Testis (tissue), 5 donors: ENCODE measurements at places on chromosomes 7 and 10. TPM values are rescaled to one million over a fixed set of nuclear protein-coding genes. Genes with fewer than 3 reads are reported as not detected.

GOLGA7B gene
- polyA plus RNA-seq: 1.3 TPM

PTF1A gene
- 4.9 TPM for polyA plus RNA-seq

SNX10 gene
- polyA plus RNA-seq: 6.3 TPM

POLR2J2 gene
- 1.4 TPM for polyA plus RNA-seq

CDNF gene
- polyA plus RNA-seq: 46.7 TPM

GIMAP5 gene
- 13.6 TPM for polyA plus RNA-seq

AUTS2 gene
- 21.3 TPM for polyA plus RNA-seq

CALML5 gene
- polyA plus RNA-seq: not detected

SAP25 gene
- polyA plus RNA-seq: 30.3 TPM

KEL gene
- polyA plus RNA-seq: 52.1 TPM

HABP2 gene
- polyA plus RNA-seq: 1.9 TPM

FAM171A1 gene
- 9.2 TPM for polyA plus RNA-seq

HSPA12A gene
- 20.9 TPM for polyA plus RNA-seq

DNA sequence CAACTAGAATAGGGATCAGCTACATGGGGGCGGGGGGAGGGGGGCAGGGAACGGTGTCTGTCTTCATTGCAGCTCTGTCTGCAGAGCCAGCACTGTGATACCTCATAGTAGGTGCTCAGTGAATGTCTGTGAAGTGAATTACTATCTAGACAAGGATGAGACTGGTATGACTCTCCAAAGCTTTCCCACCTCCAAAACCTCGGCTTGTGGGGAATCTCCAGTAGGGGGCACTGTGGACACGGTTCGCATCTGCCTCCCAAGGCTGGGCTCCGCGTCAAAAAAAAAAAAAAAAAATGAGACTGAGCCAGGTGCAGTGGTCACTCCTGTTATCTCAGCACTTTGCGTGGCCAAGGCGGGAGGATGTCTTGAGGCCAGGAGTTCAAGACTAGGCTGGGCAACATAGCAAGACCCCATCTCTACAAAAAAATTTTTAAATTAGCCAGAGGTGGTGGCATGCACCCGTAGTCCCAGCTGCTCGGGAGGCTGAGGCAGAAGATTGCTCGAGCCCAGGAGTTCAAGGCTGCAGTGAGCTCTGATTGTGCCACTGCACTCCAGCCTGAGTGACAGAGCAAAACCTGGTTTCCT, 9.6 kb downstream of the TRIM56 start:
- peaks cover 5% of the 10 kb centered on the region for H3K4me1 ChIP-seq
- no peaks in the 10 kb centered on the region for H3K27me3 ChIP-seq
- no peak overlapping the region for H3K4me3 ChIP-seq
- H3K36me3 ChIP-seq: no peaks in the 10 kb centered on the region
- DNase-seq: peak; percentile 63

DNA sequence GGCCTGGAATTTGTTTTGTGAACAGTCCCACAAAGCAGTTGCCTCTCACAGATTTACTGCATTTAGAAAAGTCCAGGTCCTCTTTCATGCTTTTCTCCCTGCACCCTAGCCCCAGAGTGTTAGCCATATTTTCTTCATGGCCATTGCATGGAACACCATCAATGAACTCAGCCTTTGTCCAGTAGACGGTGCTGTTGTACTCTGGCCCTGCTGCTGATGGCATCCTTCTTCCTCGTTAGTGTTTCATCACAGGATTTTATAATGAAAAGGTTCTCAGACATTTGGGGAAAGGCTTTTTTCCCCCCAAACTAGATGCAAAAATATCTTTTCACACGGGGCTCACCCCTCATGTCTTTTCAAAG, 93.0 kb upstream of the SLC25A13 start:
- H3K4me1 ChIP-seq: no peaks in the 10 kb centered on the region
- H3K36me3 ChIP-seq: no peaks in the 10 kb centered on the region
- no peak overlapping the region for H3K27ac ChIP-seq
- DNase-seq: peak; percentile 68

- H3K27ac ChIP-seq: no peak overlapping the region
- DNase-seq: no peak
- no peak overlapping the region for H3K4me3 ChIP-seq
- no peaks in the 10 kb centered on the region for H3K36me3 ChIP-seq
- no peaks in the 10 kb centered on the region for H3K27me3 ChIP-seq
Observed at GRCh38 chr10:116155191-116155590, 117.8 kb downstream of the GFRA1 start.

- H3K27me3 ChIP-seq: no peaks in the 10 kb centered on the region
- H3K4me1 ChIP-seq: peaks cover 8% of the 10 kb centered on the region
- peak; percentile 58 for DNase-seq
- no peak overlapping the region for H3K27ac ChIP-seq
- peak overlapping the region; percentile 43 for H3K4me3 ChIP-seq
- no peaks in the 10 kb centered on the region for H3K36me3 ChIP-seq
Observed at GRCh38 chr10:123149568-123150270, 1.8 kb downstream of the HMX2 start.

DNA sequence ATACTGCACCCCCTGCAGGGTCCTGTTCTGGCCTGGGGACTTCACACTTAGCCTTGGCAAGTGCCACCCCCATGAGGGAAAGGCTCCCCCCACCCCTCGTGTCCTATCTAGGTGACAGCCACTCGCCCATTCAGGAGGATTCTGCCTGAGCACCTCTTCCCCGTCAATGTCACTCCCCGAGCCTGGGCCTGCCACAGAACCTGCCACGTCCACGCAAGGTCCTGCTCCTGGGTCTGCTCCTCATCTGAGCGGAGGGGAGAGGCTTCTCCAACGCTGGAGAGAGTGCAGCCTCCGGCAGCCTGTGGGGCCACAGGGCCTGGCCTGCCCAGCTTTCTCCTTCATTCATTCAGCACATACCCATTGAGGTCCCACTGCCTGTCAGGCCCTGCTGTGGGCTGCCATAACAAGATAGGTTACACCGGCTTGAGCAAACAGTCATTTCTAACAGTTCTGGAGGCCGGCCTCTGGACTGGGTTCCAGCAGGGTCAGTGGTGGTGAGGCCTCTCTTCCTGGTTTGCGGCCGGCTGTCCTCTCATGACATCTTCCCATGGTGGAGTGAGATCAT, 92.0 kb upstream of the RET start:
- H3K27me3 ChIP-seq: no peaks in the 10 kb centered on the region
- H3K4me3 ChIP-seq: no peak overlapping the region
- H3K27ac ChIP-seq: no peak overlapping the region
- DNase-seq: no peak

DNA sequence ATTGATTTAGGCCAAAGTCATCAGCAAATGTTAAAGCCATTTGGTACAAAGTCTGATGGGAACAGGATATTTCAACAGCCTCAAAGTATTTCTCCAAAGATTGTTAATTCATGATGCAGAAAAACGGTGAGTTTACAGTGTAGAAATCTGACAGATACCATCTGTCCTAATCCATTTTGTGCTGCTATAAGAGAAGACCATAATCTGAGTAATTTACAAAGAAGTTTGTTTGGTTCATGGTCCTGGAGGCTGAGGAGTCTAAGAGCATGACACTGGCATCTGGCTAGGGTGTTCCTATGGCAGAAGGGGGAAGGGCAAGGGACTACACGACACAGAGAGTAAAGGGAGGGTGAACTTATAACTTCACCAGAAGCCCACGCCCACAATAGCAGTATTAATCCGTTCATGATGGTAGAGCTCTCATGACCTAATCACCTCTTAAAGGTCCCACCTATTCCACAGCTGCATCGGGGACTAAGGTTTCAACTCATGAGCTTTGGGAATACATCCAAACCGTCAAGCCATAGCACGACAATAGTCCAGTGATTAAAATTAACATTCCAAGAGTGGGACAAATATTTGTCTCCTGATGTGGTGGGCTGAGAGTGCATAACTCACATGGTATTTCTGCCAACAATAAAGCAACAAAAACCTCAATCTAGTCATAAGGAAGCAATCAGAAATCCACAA, 298.6 kb upstream of the AKR1E2 start:
- no peak overlapping the region for H3K4me3 ChIP-seq
- H3K27ac ChIP-seq: no peak overlapping the region
- no peaks in the 10 kb centered on the region for H3K36me3 ChIP-seq
- H3K4me1 ChIP-seq: no peaks in the 10 kb centered on the region
- no peaks in the 10 kb centered on the region for H3K27me3 ChIP-seq

- no peaks in the 10 kb centered on the region for H3K27me3 ChIP-seq
- H3K27ac ChIP-seq: no peak overlapping the region
- no peaks in the 10 kb centered on the region for H3K36me3 ChIP-seq
- no peaks in the 10 kb centered on the region for H3K4me1 ChIP-seq
- H3K4me3 ChIP-seq: no peak overlapping the region
Observed at GRCh38 chr7:156386097-156386496, 254.5 kb upstream of the RNF32 start.

- peak overlapping the region; percentile 54 for H3K4me3 ChIP-seq
- no peaks in the 10 kb centered on the region for H3K36me3 ChIP-seq
- H3K27ac ChIP-seq: no peak overlapping the region
- peak; percentile 75 for DNase-seq
Observed at GRCh38 chr10:42691361-42692120, 53.2 kb upstream of the ZNF33B start.

GRCh38 chr7:16644157-16644556, 1.4 kb downstream of the ANKMY2 start:
- DNase-seq: no peak
- no peaks in the 10 kb centered on the region for H3K36me3 ChIP-seq
- H3K4me3 ChIP-seq: peak overlapping the region; percentile 94
- H3K4me1 ChIP-seq: peaks cover 18% of the 10 kb centered on the region
- no peaks in the 10 kb centered on the region for H3K27me3 ChIP-seq
